ENCODE measurements at places on chromosomes 1 and 21.
A peak's percentile ranks its signal among the peaks of the same experiment; 100 is the strongest.

GRCh38 chr1:206498685-206499084, 8.6 kb upstream of the RASSF5 start:
- DNase-seq = no peak

DNA sequence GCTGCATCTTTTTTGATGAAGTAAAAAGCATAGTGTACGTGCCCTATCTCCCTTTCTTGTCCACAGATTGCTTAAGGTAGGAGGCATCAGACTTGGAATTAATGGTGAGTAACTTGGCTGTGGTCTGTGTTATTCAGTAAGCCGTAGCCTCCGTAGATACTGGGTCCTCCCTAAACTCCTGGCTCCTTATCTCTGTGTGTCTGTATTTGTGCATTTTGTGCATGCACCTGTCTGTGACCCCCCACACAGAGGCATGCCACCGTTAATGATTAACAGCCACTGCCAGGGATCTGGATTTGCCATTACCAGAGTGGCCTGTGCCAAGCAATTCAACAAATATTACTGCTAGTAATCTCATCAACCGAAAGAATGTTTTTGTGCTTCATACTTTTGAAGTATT, 31.9 kb downstream of the MAP3K21 start:
- DNase-seq = no peak

DNA sequence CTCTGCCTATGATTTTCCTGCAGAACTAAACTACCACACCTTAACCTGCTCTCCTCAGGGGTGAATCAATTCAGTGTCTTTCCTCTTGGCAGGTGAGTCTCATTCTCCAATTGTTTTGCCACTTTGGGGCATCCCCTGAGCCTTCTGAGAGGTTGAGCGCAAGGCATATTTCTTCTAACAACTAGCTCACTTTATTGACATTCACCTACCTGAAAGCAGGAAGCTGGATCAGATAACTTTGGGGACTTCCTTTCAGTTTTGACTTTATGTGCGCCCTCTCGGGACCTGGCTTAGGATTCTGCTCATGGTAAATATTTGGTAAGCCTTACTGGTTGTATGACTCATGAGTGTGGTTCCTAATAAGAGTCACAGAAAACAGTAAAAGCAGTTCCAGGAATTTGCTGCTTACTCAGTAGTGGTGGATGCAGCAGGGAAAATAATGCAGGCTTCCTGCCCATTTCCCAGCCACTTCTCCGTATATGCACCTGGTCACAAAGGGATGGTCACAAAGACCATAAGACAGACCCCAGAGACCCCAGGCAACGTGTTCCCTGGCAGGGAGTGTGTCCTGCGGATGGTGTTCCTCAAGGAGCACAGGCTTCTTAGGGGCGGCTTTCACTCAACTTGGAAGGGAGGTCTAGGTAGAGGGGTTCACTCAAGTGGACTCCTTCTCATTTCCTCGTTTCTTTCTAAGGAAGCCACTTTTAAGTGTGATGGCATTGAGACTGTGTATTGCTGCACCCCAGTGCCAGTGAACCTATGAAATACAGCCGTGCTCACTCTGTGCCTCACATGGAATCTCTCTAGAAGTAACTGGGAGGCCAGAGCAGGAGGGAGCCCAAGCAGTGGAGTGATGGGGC, 22.0 kb upstream of the BATF3 start:
- no peak for DNase-seq

- no peak for DNase-seq
Measured at GRCh38 chr21:40686526-40686925, 160.4 kb downstream of the DSCAM start.

GRCh38 chr1:225343618-225344017, 84.2 kb downstream of the LBR start:
- DNase-seq = no peak

- DNase-seq = no peak
Measured at GRCh38 chr1:219659684-219660083, 46.8 kb upstream of the ZC3H11B start.

- peak; percentile 50 for DNase-seq
Measured at GRCh38 chr1:6419804-6420453, at the start of gene HES2. Gene HES2, minus strand, starts transcription at chr1:6419919. Its CDS starts 99 bp downstream, at chr1:6419820.

DNA sequence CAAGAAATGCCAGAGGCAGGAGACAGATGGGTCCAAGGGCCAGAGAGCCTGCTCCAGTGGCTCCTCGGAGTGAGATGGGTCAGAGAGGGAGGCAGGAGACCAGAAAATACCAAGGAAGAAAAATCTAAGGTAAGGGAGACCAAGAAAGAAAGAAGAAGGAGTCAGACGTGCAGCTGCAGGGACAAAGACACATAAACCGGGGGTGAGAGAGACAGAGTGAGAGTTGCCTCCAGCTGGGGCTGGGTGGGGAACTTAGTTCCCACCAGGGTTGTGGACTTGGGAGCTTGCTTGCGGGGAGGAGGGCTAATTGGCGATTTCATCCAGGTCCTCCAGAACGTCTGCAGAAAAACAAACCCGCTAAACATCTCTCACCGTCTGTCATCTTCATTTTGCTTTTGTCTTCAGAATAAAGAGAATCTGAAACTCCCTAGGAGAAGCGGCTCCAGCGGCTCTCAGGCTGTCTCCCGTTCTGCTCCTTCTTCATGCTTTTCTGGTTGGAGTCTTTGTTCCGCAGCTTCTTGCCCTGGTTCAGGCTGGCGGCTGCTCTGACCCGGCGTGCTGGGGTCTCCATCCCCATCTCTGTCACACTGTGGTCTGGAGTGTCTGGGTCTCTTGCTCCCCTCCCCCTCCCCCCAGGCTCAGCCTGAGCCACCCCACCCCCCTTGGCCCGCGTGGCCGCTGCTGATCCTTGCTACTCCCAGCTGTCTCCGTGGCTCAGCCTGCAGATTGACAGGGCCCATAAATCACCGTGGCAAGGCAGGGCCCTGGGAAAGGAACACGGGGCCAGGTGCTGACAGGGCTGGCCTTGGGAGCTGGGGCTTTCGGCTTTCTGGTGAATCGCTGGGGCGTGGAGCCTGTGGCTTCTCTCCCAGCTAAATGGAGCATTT, 66.6 kb downstream of the UBIAD1 start:
- DNase-seq = no peak

DNA sequence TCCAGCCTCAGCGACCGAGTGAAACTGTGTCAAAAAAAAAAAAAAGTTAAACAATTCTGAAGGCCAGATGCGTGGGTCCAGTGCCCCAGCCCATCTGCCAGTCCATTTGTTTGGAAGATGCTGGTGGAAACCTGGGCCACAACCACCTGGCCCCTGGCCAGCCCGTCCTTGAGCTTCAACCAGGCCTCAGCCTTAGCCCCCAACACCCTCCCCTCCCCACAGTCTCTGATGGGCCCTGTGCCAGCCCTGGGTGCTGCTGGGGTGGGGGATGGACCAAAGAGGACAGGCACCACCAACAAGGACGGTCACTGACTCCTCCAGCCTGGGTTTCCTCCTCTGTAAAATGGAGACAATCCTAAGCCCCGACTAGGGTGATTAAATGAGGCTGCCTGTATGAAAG, 19.6 kb upstream of the PLEKHG5 start:
- no peak for DNase-seq

Data from left cardiac atrium (tissue), 4 donors.